HepG2 (cell line): ENCODE measurements at places on chromosomes 5 and 9. TPM values are rescaled to one million over a fixed set of nuclear protein-coding genes. Genes with fewer than 3 reads are reported as not detected.

Gene SNCAIP
- not detected in 2 replicates for total RNA-seq

Gene GABRG2
- not detected in 2 replicates for total RNA-seq

Gene PCAT7
- total RNA-seq: 2.3 and 3.2 TPM in 2 replicates

Gene ADAMTS2
- total RNA-seq: 0.18 and 0.24 TPM in 2 replicates

Gene EGFLAM
- total RNA-seq: not detected in 2 replicates

Gene PKD2L2
- not detected in 2 replicates for total RNA-seq

Gene PCDH1
- 0.11 and 0.13 TPM in 2 replicates for total RNA-seq

Gene LSM11
- 7.2 and 9.9 TPM in 2 replicates for total RNA-seq

Gene PPP1R26
- total RNA-seq: 7.1 and 11.6 TPM in 2 replicates

Gene GLRA1
- not detected in 2 replicates for total RNA-seq

Gene TNFSF8
- total RNA-seq: not detected in 2 replicates

Gene SMIM33
- total RNA-seq: not detected in 2 replicates

Gene SPAAR
- total RNA-seq: 0.07 TPM in 1 of 2 replicates, not detected in the other

Gene KIF20A
- 66.8 and 91.6 TPM in 2 replicates for total RNA-seq

Gene CTSV
- 6.0 and 12.6 TPM in 2 replicates for total RNA-seq

Gene NUTM2F
- 0.07 and 0.09 TPM in 2 replicates for total RNA-seq

Gene ZBTB26
- total RNA-seq: 4.5 and 5.6 TPM in 2 replicates

Gene SLC36A2
- not detected in 2 replicates for total RNA-seq

Gene IFNA14
- not detected in 2 replicates for total RNA-seq

Gene GBGT1
- not detected in 2 replicates for total RNA-seq
